Activated CD4-positive, alpha-beta T cell treated with anti-CD3 and anti-CD28 coated beads, Interleukin-2, amount 50 U/mL, for 1 hour (primary cell): ENCODE measurements at places on chromosomes 7 and 10.

GRCh38 chr7:35694161-35694783, 663 bp downstream of the HERPUD2 start:
- DNase-seq = peak; percentile 8

GRCh38 chr10:10326116-10326515, 691.6 kb upstream of the CELF2 start:
- DNase-seq = no peak

- DNase-seq = no peak
These were observed 125.7 kb downstream of the GFRA1 start for GRCh38 chr10:116147147-116147905.

- DNase-seq = no peak
These were observed 53.2 kb downstream of the SYPL1 start for GRCh38 chr7:106058928-106059324.

- no peak for DNase-seq
These were observed 15.6 kb downstream of the AUTS2 start for GRCh38 chr7:69613846-69614245.

- DNase-seq = no peak
These were observed 70.0 kb upstream of the SFMBT2 start for GRCh38 chr10:7480742-7481367.

DNA sequence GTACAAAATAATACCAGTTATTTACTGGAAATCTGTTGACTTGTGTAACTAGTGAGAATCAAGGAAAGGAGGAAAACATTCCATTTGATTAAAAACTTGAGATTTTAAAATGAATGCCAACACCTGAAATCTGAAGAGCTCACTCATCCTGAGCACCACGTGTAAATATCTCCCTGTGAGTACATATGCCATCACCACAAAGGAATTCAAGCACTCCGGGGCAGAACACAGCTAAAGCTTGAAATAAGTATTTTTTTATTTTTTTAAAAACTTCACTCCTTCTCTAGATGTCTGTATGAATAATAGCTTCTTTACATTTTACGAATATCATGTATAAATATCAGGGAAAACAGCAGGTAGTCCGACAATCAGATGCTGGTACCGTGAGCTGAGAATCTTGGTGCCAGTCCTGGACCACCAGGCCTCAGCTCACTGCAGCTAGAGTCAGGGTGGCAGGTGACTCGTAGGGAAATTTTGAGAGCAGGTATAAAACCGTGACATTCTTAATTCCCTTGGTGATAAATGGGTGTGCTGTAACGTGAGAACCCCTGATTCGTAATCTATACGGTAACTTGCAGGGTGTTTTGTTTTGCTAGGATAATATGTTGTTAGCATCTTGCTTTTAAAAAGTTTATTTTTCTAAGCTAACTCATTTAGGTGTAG, 12.7 kb downstream of the LMTK2 start:
- no peak for DNase-seq

DNA sequence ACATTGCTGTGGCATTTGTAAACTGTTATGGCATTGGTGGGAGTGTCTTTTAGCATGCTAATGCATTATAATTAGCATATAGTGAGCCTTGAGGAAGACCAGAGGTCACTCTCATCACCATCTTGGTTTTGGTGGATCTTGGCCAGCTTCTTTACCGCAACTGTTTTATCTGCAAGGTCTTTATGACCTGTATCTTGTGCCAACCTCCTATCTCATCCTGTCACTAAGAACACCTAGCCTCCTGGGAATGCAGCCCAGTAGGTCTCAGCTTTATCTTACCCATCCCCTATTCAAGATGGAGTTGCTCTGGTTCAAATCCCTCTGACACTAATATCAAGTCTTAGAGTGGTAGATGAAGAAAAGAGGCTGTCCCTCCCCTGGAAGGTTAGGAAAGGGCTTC, 506.2 kb downstream of the GALNT17 start:
- no peak for DNase-seq

GRCh38 chr10:71726580-71727104, 7.1 kb upstream of the C10orf105 start:
- DNase-seq = peak; percentile 35
